Endothelial cell of umbilical vein (primary cell): ENCODE measurements at places on chromosomes 13 and 19. TPM values are rescaled to one million over a fixed set of nuclear protein-coding genes. Genes with fewer than 3 reads are reported as not detected.

The GNA15 gene
- not detected in 2 replicates for total RNA-seq

The ZNF253 gene
- 3.9 and 8.4 TPM in 2 replicates for total RNA-seq

The CGB2 gene
- total RNA-seq, result not detected in 2 replicates

The SLC10A2 gene
- not detected in 2 replicates for total RNA-seq

The NKG7 gene
- total RNA-seq, result not detected in 2 replicates

The SWSAP1 gene
- total RNA-seq, result 2.7 and 3.7 TPM in 2 replicates

The CPB2 gene
- not detected in 2 replicates for total RNA-seq

The SMIM24 gene
- total RNA-seq, result not detected in 2 replicates

The LRRC8E gene
- 1.6 and 1.8 TPM in 2 replicates for total RNA-seq

The PSG6 gene
- not detected in 2 replicates for total RNA-seq

The COL5A3 gene
- not detected in 2 replicates for total RNA-seq

The NLRP9 gene
- not detected in 2 replicates for total RNA-seq

The CACNA1A gene
- 0.38 and 0.51 TPM in 2 replicates for total RNA-seq

The ZNF701 gene
- total RNA-seq, result 12.1 and 12.3 TPM in 2 replicates

The DHRS12 gene
- total RNA-seq, result 6.4 and 8.9 TPM in 2 replicates

The TRPC4 gene
- 0.42 and 0.64 TPM in 2 replicates for total RNA-seq

The LRRC4B gene
- not detected in 2 replicates for total RNA-seq

The ZNF121 gene
- total RNA-seq, result 21.4 and 25.1 TPM in 2 replicates

The FGF22 gene
- total RNA-seq, result not detected in 2 replicates

The KCTD15 gene
- total RNA-seq, result 49.5 and 57.7 TPM in 2 replicates

The ADPRHL1 gene
- total RNA-seq, result 0.35 and 0.97 TPM in 2 replicates

The MYADM gene
- total RNA-seq, result 128 and 133 TPM in 2 replicates

The ZNF790 gene
- 5.2 and 5.6 TPM in 2 replicates for total RNA-seq

The FBXO17 gene
- total RNA-seq, result 23.8 and 24.4 TPM in 2 replicates

The MISP3 gene
- total RNA-seq, result 0.31 TPM in 1 of 2 replicates, not detected in the other

The SPINT2 gene
- total RNA-seq, result 20.1 and 46.6 TPM in 2 replicates

The CRB3 gene
- total RNA-seq, result not detected in 2 replicates

The WDR62 gene
- 12.1 and 13.4 TPM in 2 replicates for total RNA-seq
